ENCODE measurements at places on chromosomes 7 and 10.

DNA sequence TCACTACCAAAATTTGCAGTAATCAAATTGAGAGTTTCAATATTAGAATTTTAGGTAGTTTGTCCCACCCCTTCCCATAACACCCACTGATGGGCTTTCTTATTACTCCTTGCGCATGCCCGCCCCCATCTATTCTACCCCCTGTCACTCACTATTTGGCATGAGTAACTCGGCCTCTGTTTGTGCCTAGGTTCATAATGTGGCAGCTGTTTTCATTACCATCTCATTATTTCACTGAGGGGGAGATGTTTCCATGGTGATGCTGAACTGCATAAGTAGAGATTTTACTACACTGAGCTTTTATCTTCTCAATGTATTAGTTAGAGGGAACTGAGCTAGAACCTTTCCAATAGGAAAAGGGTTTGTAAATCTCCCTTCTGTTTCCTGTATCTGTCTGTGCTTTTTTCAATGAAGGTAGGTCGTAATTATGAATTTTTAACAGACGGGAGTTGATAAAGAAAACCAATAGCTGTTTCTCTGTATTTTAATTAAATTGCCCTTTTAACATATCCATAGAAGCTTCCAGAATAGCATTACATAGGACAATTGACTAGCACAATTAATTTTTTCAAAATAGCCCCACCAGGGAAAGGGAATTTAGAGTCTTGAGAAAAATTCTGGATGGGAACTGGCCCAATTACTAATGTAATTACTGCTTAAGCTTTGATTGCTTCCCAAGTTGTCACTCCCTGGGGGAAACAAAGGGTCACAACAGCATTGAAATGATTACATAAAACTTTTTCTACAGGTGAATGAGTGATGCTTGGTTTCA lies 33.4 kb downstream of the PRPS1L1 start:
- no peak for DNase-seq

DNA sequence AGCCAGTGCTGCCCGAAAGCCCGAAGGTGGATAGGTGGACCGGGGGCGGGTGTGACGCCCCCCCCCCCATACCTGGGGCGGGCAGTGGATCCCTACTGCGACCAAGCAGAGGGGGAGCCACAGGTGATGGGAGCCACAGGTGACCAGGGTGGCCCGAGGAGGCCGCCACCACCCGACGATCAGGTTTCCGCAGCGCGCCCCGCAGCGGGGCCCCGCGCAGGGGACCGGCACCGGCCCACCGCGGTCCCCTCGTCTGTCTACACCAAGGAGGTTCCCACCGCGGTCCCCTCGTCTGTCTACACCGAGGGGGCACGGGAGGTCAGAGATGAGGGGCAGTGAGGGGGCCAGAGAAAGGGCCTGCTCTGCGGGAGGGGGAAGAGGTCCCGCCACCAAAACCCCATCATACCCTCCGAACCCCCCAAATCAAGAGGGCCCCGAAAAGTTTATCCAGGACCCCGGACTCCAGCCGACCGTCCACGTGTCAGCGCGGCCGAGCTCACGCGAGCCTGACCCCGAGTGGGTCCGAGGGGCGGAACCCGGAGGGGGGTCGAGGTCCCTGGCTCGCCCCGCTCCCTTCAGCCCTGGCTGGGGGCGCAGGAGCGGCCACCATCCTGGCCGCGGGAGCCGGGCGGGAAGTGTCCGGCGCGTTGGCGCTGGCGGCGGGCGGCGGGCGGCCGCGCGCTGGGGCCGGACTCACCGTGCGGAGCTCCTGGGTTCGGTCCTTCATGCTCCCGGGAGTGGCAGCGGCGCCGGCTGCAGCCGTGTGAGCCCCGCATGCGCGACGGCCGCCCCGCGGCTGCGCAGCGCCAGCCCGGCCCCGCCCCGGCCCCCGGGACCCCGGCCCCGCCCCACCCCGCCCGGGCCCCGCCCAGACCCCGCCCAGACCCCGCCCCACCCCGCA lies at the start of gene STX1A:
TSS of gene STX1A (minus strand) at position 765 of the 901 bp plus-strand sequence. CDS start at position 727, 38 bp downstream.
- peak; percentile 19 for DNase-seq

DNA sequence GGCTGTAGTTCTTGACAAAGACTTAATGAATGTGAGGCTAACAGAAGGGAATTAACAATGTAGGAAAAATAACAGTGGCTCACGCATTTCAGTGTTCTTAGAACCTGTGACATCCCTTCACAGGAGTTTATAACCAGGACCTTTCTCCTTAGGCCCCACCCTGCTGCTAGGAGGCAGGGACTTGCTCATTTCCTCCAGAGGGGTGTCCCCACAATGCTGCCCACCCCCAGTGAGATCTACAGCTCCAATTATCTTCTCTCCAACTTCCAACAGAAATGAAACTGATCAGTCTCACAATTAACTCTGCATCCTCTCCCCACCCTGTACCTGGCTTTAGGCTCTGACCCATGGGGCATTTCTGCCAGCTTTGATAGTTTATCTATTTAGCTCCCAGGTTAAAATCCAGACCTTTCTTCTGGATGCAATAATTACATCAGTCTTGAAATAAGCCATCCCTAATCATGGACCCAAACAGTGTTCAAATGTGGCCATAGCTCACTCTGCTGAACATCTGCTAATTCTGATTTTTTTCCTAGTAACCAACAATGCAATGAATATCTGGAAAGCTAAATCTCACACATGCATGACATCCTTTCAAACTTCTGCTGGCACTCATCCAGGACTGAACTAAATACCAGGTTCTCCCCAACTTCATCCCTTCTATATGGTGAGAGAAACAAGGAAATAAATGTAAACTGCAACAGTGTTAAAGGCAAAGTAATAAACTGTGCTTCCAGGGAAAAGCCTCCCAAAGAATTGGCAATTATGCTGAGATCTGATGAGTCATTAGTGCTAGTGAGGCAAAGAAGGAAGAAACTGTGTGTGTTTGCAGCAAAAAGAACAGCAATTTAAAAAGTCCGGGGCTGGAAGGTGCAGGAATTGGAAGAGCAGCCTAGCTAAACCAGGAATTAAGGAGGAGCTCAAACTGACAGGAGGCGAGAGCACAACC lies 64.6 kb downstream of the HERPUD2 start:
- no peak for DNase-seq

- no peak for DNase-seq
Observed at GRCh38 chr10:43202224-43202656, 64.0 kb downstream of the CSGALNACT2 start.

DNA sequence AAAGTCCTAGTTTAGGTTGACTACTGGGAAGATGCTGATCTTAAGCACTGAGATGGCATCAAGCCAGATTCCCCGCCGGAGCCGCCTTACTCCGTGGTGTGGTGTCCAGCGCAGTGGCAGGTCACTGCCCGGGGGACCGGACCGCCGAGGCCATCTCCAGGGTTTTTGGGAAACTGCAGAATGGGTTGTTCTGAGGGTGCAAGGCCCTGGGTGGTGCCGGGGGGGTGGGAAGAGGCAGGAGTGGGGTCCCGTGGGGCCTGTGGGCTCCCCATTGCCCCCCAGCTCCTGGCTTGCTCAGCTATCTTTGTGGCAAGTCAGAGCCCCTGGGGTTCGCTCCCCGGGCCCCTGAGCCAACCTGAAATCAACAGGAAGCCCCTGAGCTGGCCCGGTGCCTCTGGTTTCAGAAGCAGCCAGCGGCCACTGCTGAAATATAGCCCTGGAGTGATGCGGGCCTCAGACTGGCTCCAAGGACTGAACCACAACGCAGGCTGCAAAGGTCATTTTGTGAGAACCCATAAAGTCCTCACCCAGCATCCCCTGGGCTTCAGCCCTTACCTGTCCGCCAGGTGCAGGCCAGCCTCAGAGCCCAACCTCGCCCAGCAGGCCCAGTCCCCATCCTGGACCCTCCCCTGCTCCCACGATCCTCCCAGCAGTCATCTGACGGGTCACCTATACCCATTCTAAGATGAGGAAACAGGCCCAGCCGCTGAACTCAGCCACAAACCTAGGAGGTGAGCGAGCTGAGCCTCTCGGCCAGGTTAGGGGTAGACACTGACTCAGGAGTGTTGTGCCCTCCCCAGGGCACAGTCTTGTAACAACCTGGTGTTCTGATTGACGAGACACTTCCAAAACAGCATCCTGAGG lies 102.7 kb downstream of the PDGFA start:
- DNase-seq: no peak

DNA sequence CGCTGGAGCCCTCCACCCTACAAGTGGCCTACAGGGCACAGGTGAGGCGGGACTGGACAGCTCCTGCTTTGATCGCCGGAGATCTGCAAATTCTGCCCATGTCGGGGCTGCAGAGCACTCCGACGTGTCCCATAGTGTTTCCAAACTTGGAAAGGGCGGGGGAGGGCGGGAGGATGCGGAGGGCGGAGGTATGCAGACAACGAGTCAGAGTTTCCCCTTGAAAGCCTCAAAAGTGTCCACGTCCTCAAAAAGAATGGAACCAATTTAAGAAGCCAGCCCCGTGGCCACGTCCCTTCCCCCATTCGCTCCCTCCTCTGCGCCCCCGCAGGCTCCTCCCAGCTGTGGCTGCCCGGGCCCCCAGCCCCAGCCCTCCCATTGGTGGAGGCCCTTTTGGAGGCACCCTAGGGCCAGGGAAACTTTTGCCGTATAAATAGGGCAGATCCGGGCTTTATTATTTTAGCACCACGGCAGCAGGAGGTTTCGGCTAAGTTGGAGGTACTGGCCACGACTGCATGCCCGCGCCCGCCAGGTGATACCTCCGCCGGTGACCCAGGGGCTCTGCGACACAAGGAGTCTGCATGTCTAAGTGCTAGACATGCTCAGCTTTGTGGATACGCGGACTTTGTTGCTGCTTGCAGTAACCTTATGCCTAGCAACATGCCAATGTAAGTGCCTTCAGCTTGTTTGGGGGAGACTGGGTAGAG lies at the start of gene COL1A2:
TSS of gene COL1A2 (plus strand) at position 459 of the 704 bp plus-strand sequence. CDS start at position 596, 137 bp downstream.
- DNase-seq: no peak

GRCh38 chr10:46048152-46048551 lies 2.1 kb upstream of the MSMB start:
- no peak for DNase-seq

GRCh38 chr7:25075459-25075858 lies 49.6 kb downstream of the CYCS start:
- no peak for DNase-seq

DNA sequence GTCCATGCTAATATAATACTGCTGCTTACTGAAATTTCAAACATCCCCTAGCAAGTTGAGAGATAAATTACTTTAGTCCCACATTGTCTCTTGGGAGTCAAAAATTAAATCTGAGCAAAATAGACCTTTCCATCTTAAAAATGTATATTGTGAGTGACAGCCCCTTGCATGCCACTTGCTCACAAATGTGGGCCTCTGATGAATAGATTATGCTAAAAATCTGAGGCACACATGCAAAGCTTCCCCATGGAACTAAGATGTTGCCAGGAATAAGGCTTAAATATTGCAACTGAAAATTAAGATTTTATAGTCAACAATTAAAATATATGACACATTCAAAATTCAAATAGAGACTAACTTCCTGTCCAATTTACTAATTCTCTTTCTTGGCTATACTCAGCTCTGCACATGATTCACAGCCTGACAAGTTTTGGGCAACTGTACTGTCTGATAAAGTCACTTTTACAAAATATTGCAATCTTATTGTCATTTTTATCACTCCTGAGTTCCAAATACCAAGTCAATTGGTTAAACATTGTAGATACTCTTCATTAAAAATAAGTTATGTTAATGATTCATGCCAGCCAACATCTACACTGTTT lies 301.2 kb downstream of the CACNA2D1 start:
- no peak for DNase-seq

GRCh38 chr10:119313644-119314043 lies 106.3 kb downstream of the GRK5 start:
- DNase-seq: no peak

DNA sequence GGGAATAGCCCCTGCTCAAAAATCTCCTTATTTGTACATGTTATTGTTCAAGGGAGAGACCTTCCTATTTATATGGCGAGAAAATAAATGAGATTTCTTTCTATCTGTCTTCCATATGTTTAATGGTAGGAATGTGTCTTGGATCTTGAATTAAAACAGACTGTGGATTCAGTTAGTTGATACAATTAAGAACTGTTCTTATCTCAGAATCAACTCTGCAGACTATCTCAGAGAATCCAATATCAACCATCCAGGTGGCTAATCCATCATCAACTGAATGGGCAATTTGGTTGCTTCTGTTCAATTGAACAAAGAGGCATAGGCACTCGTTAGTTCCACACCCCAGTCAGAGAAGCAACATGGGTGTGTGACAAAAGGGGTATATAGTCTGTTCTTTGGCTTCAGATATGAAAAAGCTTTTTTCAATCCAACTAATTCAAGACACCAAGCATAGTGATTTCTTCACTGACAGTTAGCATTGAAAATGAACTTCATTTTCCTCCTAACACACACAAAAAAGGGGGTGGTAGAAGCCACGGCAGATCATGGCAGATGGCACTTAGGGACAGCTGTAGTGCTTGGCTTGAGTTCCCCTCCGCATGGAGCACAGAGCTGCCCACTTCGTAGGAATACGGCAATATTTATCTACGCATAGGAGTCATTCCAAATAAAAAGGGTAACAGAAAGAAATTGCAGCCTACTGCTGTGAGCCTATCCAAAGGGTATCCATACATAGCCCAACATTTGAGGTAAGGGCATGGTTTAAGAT lies 135.9 kb downstream of the KIAA1217 start:
- no peak for DNase-seq

DNA sequence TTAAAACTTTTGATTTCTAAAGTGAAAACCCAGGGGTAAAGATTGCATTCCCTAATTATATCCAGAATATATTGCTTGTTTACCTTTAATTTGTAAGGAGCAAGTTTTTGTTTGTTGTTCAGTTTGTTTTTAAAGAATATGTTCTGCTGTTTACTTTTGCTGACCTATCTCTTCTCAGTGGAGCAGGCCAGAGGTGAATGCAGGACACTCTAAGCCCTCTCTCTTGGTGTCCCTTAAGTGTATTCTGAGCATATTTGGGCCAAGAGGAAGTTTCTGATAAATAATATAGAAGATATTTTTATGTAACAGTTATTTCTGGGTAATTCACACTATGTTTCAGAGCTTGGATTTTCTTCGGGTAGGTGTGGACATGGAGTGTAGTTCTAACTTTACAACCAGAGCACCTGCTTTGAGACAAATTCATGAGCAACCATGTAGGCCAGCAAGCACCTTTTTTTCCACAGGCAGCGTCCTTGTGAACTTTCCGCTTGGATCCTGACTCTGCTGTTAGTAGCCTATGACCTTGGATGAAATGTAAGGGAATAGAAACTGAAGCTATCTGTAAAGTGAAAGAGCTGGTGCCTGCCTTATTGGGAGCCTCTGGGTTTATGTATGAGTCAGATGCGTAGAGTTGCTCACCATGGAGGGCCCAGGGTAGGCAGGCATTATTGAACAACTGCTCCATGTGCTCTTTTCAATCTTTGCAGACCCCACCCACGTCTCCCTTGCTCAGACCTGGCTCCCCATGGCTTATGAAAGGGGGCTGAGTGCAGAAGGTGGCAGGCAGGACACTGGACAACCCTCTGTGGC lies 16.1 kb downstream of the OGDH start:
- no peak for DNase-seq

DNA sequence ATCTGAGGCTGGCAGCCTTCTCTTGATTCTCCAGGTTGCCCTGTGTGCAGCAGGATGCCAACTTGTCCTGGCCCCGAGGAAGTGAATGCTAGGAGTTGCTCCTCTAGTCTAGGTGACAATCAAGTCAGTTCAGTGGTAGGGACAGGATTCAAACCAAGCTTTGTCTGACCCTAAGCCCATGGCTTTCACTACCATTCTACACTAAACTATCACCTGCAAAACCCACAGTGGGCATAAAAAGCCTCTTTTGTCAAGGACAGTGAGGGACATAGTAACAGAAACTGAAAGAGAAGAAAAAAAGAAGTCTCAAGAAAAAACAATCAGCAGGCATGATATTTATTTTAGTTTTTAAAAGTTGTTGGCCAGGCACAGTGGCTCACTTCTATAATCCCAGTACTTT lies 33.5 kb downstream of the KCNMA1 start:
- no peak for DNase-seq

Data from NCI-H187 (cell line).